Mesothelial cell of epicardium (in vitro differentiated cells): ENCODE measurements at places on chromosomes 5 and 9.

DNA sequence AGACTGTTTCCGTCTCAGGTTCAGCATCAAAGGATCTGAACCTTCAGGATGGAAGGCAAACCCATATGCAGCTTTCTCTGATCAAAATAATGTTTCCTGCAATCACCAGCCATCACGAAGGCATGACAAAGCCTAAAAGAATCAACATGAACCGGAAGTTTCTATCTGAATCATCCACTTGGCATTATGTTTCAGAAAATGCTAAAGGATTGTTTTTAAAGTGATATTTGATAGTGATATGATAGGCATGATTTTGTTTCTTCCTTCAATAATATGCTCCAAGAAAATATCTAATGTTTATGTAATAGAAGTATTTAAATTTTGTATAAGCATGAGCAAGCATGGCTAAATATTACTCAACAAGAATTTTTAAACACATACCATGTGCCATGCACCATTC lies 219.6 kb downstream of the PLK2 start:
- no peak for DNase-seq

DNA sequence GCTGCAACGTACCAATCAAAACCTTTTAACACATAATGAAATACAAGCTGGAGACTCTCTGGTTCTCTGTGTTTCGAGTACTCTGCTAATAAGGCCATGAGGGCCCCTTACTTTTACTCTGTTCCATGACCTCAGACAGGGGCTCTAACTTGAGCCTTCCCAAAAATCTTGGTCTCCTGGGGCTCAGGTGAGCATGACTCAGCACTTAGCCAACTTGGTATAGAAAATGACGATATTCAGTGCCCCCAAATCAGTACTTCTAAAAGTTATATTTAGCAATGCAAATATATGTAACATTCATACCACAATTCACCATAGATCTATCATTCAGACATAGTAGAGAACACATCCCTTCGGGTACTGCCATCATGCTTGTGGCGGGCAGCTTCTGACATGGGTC lies 278.9 kb downstream of the EFNA5 start:
- DNase-seq = no peak

- DNase-seq = no peak
These were observed 4.7 kb upstream of the PANK3 start for GRCh38 chr5:168583742-168584482.

- no peak for DNase-seq
These were observed 225.3 kb downstream of the PAPPA start for GRCh38 chr9:116378873-116379272.

GRCh38 chr5:145521066-145521465 lies 314.1 kb downstream of the PRELID2 start:
- no peak for DNase-seq

DNA sequence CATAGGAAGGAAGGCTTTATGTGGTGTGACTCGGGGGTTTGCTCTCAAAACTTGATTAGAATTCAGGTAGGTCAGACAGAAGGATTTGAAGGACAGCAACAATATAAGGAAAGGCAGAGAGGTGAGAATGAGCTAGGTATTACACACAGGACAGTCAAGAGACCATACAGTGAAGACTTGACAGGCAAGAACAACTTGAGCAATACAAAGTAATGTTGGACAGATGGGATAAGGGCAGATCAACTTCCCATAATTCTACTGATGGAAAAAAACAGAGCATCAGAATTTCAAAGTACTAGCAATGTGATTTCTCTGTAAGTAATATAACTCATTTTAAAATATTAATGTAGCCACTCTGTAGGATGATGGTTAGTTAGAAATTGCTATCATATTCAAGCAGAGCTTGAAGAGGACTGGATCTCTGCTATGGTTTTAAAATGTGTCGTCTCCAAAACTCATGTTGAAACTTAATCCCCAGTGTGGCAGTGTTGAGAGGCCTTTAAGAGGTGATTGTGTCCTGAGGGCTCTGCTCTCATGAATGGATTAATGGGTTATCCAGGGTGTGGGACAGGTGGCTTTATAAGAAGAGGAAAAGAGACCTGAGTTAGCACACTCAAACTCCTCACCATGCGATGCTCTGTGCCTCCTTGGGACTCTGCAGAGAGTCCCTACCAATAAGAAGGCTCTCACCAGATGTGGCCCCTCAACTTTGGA lies 22.4 kb upstream of the HOMER1 start:
- no peak for DNase-seq

GRCh38 chr5:143148771-143149170 lies 254.7 kb downstream of the NR3C1 start:
- no peak for DNase-seq

- no peak for DNase-seq
These were observed 541 bp downstream of the GNPDA1 start for GRCh38 chr5:142012186-142012785.

- DNase-seq = no peak
These were observed 7.5 kb upstream of the HABP4 start for GRCh38 chr9:96442491-96442890.

- DNase-seq = no peak
These were observed 500.3 kb upstream of the RORB start for GRCh38 chr9:73996844-73997243.

DNA sequence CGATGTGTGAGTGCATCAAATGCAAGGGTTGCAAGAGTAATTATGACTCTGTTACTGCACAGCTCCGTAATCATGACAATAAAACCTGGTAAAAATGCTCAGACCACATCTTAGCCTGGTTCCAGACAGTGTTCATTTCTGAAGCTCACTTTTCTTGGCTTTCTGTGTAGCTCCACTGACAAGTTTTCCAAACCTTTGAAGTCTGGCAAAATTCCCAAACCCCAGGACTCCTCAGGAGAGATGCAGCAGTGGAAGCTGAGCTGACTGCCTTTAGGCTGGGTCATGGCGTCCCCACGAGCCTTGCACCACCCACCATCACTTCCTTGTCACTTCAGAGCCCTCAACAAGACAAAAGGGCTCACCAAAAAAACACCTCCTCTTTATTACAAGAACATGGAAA lies 131.6 kb upstream of the TAS2R1 start:
- no peak for DNase-seq

GRCh38 chr9:89518466-89519365 lies 20.8 kb upstream of the SEMA4D start:
- DNase-seq = no peak

DNA sequence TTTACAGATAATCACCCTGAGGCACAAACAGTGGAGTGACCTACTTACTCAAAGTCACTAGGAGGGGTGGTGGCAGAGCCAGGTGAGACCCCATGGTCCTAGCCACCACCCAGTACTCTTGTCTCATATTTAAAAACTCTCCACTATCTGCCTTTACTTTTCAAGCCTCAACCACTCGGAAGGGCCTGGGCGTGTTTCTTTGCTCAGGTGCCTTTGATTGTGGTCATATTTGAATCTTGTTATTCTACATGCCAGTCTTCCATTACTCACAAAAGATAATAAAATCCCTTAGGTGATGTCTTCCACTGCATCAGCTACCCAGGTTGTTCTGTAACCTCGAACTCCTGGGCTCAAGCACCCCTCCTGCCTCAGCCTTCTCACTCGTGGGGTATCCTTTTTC lies 20.7 kb upstream of the TRIM36 start:
- DNase-seq = no peak

DNA sequence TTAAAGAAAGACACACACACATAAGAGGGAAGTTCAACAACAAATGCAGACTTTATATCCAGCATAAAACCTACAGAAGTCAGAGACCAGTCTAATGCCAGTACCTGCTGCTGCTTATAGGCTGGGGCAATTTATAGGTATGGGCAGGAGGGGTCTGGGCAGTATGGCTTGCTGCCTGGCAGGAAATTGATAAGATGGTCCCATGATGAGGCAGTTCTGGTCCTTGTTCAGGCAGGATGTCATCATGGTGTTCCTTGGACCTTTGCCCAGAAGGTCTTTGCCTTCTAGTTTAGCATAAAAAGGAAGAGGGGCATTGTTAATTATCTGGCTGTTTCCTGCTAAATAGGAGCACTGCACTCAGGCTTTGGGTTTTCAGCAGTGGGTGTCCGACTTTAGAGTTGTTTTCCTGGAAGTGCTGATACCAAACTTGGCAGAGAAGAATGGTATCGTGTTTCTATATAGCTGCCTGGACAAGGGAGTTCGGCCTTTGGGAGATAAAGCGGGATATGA lies 10.4 kb upstream of the PDCD1LG2 start:
- DNase-seq = no peak

DNA sequence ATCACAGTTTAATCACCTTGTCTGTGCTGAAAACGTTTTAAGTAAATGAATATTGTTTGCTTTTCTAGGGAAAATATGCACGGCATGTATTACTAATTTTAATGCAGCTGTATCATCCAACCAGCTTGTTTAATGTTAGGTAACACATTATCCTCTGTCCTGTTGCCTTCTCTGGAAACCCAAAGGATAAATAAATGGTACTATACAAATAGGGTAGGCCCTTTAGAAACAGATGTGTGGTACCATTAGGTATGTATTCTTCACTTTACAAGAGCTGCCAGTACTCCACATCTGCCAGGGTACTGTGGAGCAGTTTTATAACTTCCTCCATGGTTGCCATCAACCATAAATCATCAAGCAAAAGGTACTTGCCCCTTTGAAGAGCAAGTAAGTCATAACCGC lies 42.9 kb downstream of the FAF2 start:
- no peak for DNase-seq

- no peak for DNase-seq
These were observed 92.7 kb downstream of the FBXL7 start for GRCh38 chr5:15592728-15593127.

DNA sequence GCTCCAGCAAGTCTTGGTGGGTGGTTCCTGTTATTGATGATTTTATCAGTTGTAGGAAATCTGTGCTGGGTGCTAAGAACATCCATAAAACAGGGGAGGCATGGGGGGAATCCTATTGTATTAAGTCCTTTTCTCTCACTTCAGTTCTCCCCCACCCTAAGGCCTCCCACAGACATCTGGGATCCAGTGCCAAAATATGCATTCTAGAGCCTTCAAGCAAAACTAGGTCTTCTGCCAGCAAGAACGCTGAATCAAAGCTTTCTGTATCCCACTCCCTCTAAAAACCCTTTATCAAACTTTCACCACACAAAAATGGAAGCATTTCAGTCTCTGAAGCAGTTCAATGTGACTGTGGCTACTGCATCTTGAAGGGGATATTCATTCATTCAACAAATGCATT lies 281.9 kb downstream of the GAS1 start:
- no peak for DNase-seq

GRCh38 chr5:111076091-111076490 lies 4.6 kb downstream of the TSLP start:
- no peak for DNase-seq

GRCh38 chr5:107671742-107672210 lies 1.0 kb upstream of the EFNA5 start:
- peak; percentile 16 for DNase-seq

GRCh38 chr9:92671323-92671722 lies 1.4 kb upstream of the IPPK start:
- DNase-seq = no peak

GRCh38 chr5:79547982-79548381 lies 34.0 kb upstream of the HOMER1 start:
- no peak for DNase-seq

DNA sequence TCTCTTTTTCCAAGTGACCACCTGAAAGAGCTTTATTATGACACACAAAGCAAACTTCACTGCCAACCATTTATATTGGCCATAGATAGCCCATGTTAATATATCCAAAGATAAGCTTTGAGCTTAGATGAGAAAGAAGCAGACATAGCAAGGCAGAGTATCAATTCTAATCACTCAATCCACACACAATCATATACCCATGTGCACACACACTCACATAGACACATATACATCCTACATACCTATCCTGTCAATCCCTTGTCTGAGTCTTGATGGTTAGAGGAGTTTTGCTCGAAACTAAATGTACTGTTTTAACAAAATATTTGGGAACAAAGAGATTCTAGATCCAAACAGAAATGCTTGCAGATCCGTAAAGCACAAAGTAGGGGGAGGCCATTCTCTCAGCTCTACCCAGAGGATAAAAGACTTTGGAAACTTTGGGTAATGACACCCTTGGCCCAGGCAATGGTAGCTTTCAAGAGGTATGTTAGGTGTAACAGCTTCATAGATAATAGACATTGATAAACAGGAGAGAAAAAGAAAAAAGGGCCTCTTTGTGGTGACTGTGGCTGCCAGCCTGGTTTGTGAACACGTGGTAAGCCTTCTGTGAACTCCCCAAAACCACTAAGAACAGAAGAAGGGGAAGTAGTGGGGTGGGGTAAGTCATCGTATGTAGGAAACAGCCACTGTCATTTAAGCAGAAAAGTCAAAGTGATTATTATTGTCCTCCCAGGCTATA lies 121.6 kb downstream of the TLR4 start:
- DNase-seq = no peak

GRCh38 chr5:44987026-44987425 lies 178.3 kb downstream of the MRPS30 start:
- no peak for DNase-seq

DNA sequence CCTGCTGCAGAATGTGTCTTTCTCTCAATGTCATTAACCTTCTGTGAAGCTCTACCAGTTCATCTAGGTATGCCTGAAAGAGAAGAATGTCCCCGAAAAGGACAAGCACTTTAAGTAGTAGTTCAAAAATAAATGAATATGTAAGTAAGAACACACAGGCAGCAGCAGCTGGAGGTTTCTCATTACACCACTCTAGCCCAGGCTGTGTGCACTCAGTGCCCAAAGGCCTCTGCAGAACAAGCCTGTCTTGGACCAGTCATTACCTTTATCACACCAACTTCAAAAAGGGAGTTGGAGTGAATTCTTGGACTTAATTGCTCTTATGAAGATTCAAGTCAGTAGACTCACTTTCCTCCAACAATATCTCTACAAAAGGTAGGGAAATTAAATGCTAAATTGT lies 268.8 kb downstream of the MLLT3 start:
- DNase-seq = no peak

DNA sequence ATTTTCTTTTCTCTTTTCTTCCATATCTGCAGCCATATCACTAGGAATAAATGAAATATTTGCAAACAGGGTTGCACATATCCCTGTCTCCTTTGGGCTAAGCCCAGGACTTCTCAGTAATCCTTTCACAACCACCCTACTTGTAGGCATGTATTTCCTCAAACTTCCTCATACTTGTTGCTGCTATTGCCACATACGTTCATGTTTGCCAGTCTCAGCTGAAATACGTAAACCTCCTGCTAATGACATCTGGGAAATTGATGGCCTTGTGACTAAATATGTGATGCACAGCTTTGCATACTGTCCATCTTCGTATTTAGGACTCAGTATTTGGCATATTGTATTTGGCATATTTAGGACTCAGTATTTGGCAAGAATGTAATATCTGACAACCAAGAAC lies 224.6 kb downstream of the PLK2 start:
- DNase-seq = no peak

DNA sequence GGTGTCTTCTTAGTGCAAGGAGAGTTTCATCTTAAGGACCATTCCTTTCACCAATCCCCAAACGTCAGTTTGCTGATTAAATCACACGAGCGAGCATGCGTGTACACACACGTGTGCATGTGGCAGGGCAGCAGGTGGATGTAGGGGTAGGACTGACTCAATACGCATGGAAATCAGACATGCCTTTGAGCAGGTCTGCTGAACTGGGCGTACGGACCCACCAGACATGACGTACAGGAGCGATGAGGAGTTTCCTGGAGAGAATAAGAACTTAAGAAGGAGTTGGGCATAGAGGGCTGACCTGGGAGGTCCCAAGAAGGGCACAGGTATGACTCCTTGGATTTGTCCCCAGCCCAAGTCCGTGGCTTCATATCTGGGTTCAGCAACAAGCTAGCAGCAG lies 170.0 kb downstream of the FGF18 start:
- DNase-seq = no peak

GRCh38 chr9:94654165-94654894 lies 15.0 kb upstream of the FBP1 start:
- no peak for DNase-seq
